Activated CD4-positive, alpha-beta T cell treated with anti-CD3 and anti-CD28 coated beads, Interleukin-2, Interleukin-4, amounts not matched to agents 100 ng/mL and 50 ng/mL, durations not matched to agents 16 hours and 8 hours (primary cell): ENCODE measurements at places on chromosomes 4 and X.

DNA sequence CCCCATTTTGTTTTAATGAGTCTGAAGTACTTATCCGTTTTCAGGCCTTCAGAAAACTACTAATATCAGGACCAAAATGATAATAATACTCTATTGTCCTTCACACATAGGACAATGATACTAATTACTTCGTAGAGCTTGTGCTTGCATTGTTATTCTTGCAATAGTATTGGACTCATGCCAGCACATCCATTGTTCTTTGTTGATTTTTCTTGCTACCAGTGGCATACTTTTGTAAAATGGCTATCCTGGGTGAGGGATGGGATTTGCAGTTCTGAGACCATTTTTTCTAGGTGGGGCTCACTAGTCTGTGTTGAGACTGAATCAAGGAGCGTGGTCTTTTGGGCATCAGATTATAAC is 195.3 kb downstream of the MAML3 start:
- no peak for DNase-seq

- DNase-seq, result no peak
Observed at GRCh38 chrX:109623997-109624396, 975 bp downstream of the KCNE5 start.

DNA sequence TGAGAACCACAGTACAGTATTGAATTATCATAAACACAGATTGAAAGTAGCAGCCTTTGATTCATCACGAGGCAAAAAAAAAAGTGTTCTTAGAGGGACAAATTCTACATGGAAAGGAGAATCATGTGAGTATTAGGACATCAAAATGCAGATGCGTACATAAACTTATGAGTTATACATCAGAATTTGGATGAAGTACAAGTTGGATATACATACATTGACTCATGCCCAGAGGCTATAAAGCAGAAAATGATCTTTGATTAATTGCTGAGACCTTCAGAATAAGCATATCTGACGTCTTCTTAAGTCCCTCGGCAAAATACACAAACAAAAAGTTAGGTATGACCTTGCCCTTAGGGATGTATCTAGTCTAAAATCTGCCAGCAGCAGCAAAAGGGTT is 206.4 kb downstream of the LDB2 start:
- no peak for DNase-seq

GRCh38 chr4:123209436-123209835 is 187.2 kb upstream of the SPRY1 start:
- DNase-seq, result no peak

- no peak for DNase-seq
Observed at GRCh38 chr4:174553828-174554227, 31.5 kb upstream of the HPGD start.

GRCh38 chr4:162163892-162164759 is at the start of gene FSTL5:
Gene FSTL5, minus strand, starts transcription at chr4:162164000. Its CDS starts 52,604 bp downstream, at chr4:162111396.
- peak; percentile 19 for DNase-seq

GRCh38 chrX:2678583-2678982 is 12.5 kb upstream of the CD99 start:
- no peak for DNase-seq

- DNase-seq, result no peak
Observed at GRCh38 chr4:138389976-138390685, 148.0 kb upstream of the SLC7A11 start.

DNA sequence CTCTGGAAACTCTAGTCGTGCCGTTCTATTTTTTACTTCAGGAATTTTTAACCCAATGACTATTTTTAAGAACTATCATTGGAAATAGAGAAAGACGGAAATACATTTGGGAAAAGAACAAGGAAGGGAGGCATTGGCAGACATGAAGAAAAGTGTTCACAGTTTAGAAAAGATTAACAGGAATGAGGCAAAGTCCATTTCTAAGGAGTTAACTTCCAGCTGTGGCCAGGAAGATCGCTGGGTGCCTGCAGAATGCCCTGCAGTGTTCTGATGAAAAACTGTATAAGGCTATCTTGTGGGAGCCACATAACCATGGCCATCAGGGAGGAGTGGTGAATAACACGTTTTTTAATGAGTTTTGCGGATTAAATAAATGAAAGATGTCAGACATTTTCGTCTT is 150.6 kb upstream of the VCX3A start:
- no peak for DNase-seq

DNA sequence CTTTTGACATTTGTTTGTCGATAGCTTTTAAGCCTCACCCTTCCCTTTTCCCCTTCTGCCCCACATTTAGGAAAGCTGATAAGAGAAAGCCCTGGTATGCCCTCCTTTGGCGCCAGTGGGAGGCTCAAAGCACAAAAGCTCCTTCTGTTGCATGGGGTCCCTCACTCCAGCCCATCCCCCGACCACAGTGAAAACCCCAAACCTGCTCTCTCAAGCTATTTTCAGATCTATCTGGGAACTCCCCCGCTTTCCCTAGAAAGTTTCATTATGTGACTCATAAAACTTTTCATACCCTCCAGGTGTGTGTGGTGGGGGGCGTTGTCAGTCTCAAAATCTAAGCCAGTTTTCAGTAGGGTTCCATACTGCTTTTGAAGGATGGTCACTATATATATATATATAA is 259.0 kb upstream of the PCDH7 start:
- no peak for DNase-seq

- DNase-seq, result no peak
Observed at GRCh38 chrX:21978346-21978745, 37.8 kb downstream of the SMS start.

- no peak for DNase-seq
Observed at GRCh38 chrX:44778254-44778653, 65.6 kb upstream of the DUSP21 start.

- DNase-seq, result no peak
Observed at GRCh38 chr4:73396993-73397972, 6.8 kb upstream of the ALB start.

GRCh38 chr4:57501720-57502119 is 391.5 kb upstream of the IGFBP7 start:
- no peak for DNase-seq

DNA sequence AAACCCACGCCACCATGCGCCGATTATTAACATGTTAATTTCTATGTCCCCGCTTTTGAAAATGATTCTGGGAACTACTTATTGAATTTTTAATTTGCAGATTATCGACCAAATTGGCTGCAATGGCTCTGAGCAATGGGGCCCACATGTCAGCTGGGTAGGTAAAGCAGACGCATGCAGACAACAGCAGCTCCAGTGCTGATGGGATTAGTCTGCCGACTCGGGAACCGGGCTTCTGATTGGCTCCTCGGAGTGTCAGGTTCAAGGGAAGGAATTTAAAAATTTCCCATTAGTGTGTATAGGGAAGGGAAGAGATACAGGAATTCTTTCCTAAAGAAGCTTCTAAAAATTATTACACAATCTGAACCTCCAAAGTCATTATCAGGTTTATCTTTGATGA is 77.4 kb upstream of the PPARGC1A start:
- no peak for DNase-seq

DNA sequence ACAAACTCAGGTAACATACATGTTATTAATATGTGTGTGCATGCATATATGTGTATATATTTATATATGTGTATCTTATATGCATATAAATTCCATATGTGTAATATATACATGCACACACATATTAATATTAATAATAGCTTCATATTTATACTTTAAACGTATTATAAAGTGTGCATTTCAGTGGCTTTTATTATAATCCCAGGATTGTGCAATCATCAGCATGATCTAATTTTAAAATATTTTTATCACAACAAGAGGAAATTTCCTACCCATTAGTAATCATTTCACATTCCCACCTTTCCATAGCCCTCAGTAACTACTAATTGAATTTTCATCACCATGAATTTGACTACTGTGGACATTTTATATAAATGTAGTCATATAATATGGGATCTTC is 2211.9 kb upstream of the TENM3 start:
- no peak for DNase-seq

GRCh38 chr4:96193061-96193460 is 353.2 kb downstream of the PDHA2 start:
- no peak for DNase-seq

DNA sequence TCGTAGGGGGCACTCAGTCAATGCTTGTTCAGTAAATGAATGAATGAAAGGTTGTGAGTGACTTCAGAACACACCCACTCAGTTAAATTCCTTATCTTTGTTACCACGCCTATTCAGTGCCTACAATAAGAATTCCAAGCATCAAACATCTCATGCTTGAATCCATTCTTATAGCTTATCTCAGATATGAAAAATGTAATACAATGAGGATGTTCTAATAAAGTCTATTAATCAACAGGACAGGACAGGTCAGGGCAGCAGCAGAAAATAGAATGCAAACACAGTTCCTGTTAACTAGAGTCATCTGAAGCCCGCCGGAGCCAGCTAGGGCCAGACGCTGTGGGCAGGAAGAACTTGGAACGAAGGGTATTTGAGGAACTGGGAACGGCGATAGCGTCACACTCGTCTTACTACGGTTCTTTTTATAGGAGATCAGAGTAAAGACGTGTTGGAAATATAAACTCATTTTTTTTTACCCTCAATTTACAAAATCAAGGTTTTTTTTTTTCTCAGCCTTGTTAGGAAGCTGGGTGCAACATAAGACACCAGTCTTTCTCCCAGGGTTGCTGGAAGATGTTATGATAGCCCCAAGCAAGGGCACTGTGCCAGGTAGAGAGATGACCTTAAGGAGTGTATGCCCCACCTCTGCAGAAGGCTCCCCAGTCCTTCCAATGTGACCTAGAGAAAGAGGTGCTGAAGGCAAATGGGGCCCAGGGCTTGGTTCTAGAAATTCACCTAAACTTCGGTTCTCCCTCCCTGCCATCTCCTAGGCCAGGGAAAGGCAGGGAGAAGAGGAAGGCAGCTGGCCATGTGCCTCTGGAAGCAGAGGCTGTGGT is 48.3 kb downstream of the SEL1L3 start:
- no peak for DNase-seq

DNA sequence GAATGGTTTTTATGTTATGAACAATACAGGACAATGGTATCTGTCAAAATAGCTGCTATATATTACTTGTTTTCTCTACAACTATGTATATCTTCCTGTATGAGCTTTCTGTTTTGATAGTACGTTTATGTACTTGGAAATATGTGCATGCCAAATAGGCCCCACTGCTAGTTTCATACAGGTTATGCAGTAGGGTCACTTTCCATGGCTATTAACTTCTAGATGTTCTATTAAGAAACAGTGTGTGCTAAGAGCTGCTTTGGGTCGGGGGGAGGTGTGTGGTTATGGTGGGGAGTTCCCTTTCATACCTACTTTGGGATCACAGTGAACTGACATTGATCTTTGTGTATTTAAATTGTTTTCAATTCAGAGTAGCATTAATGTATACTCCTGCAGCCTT is 30.9 kb downstream of the RBPJ start:
- no peak for DNase-seq

- DNase-seq, result no peak
Observed at GRCh38 chr4:121007660-121008059, 64.7 kb downstream of the NDNF start.

- no peak for DNase-seq
Observed at GRCh38 chr4:96730432-96730831, 890.5 kb downstream of the PDHA2 start.

DNA sequence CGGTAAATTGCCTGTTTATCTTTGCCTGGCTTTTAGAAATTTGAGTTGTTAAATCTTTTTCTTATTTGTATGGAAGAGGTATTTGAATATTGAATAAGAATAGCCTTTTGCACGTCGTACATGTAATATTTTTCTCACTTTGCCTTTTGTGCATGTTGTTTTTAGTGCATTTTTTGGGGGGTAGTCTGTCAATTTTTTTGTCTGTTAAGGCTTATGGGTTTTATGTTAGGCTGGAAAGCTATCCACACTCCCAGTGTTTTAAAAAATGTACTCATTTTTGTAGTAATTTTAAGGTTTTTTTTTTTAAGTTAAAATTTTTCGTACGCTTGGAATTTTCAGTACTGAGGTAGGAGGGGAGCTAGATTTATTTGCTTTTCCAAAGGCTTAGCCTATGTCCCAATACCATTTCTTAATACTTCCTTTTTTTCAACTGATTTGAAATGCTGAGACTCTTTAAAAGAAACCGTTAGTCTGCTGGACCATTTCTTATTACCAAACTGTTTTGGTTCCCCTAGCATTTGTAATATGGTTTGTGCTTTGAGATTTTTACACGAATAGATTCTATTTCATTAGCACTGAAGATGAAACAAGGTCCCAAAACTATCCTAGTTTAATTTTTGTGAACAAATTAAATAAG is 1.3 kb downstream of the HERC5 start:
- DNase-seq, result no peak

DNA sequence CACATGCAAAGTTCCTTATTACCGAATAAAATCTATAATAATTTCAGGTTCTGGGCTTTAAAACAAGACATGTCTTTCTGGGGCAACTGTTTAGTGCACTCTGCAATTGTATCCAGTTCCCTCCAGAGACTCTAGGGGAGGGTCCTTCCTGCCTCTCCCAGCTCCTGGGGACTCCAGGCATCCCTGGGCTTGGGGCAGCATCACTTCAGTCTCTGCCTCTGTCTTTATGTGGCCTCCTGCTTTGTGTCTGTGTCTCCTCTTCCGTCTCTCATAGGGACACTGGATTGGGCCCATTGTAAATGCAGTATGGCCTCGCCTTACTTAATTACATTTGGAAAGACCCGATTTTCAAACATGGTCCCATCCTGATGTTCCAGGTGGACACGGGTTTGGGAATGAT is 10.9 kb upstream of the ASMTL start:
- DNase-seq, result no peak

- DNase-seq, result no peak
Observed at GRCh38 chr4:87461281-87461700, 38.9 kb downstream of the NUDT9 start.

DNA sequence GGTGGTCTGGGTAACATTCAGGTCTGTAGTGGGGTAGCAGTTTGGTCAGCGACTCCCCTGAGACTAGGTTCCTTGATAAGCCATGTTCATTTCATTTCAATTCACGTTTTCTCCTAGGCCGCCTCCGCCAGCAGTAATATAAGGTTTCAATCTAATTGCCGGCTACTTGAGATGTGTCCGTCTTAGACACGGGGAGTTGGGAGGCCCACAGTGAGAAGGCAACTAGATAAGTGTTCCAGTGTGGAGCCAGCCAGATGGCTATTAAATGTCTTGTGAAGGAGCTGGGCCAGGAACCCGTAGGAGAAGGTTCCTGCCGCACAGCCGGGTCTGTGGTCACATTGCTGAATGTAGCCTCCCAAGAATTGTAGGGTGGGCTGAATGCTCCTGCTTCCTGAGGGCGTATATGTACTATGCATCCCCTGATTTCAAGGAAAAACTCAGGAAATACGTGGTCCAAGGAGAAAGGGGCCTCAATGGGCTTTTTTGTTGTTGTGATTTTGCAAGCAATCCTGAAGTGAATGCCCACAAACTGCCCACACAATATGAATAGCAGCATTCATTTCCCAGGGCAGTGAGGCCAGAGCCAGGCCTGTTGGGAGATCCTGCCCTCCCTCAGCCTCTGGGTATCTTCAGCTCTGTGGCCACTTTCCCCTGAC is 220.6 kb upstream of the RPL34 start:
- DNase-seq, result no peak

DNA sequence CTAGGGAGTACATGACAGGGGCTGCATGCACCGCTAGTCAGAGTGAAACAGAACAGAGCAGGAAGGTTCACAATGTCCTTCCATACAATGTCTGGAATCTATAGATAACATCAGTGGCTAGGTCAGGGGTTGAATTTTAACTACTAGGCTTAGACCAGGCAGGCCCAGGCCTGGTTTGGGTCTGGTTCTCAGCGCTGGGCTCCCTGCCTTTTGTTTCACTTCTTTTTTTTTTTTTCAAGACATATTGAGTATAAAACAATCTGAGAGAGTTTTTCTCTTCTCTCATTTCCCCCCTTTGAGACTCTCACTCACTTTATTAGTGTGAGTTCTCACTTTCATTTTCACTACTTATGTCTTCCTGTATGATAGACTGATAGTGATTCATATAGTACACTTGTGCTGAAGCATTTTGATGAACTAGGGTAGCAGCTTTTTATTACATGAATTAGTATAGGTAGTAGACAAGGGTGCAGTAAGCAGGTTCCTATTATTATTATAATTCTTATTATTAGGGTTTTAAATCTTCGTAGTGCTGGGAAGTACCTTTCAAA is 120.0 kb upstream of the ZDHHC15 start:
- peak; percentile 48 for DNase-seq
